Fibroblast of skin of abdomen (primary cell): ENCODE measurements at places on chromosomes 5 and 9.

DNA sequence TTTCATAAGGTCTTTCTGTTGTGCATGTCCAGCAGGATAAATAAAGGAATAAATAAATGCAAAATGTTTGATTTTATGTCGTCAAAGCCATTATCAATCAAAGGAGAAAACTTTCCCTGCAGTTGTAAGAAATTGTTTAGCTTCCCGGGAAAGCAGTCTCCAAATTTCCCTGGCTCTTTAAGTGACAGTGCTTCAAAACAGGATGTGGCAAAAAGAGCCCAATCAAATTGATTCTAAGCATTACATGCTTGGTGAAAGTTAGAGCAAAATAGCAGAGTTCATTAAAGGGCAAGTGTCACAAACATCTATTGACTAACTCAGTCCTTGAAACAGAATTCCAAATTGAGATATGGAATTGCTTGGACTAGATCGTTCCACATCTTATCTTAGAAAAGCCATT lies 704.1 kb downstream of the PRELID2 start:
- no peak for DNase-seq

GRCh38 chr5:121919046-121919445 lies 42.7 kb upstream of the SRFBP1 start:
- DNase-seq = no peak

DNA sequence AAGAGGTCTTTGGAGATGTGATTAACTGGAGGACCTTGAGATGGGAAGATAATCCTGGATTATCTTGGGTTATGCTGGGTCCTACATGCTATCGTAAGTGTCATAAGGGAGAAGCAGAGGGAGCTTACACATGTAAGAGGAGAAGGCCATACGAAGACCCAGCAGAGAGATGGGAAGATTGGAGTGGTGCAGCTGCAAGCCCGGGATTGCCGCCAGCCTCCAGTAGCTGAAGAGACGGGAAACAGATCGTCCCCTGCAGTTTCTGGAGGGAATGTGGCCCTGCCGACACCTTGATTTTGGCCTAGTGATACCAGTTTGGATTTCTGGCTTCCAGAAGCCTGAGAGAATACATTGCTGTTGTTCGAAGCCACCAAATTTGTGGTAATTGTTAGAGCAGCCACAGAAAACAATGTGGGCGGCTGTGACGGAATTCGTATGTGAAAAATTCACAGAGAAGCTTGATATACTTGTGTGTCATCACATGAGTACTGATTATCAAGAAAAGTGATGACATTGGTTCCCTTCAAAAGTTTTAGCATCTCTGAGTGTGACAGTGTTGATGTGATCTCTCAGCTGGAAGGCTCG lies 86.9 kb downstream of the CYFIP2 start:
- DNase-seq = no peak

GRCh38 chr5:59838989-59839388 lies 54.5 kb downstream of the PDE4D start:
- DNase-seq = no peak
